Activated CD4-positive, alpha-beta T cell treated with anti-CD3 and anti-CD28 coated beads for 36 hours (primary cell): ENCODE measurements at places on chromosomes 12 and 14.
A peak's percentile ranks its signal among the peaks of the same experiment; 100 is the strongest.

- no peak for DNase-seq
These were observed 41.3 kb upstream of the C12orf71 start for GRCh38 chr12:27123642-27124041.

DNA sequence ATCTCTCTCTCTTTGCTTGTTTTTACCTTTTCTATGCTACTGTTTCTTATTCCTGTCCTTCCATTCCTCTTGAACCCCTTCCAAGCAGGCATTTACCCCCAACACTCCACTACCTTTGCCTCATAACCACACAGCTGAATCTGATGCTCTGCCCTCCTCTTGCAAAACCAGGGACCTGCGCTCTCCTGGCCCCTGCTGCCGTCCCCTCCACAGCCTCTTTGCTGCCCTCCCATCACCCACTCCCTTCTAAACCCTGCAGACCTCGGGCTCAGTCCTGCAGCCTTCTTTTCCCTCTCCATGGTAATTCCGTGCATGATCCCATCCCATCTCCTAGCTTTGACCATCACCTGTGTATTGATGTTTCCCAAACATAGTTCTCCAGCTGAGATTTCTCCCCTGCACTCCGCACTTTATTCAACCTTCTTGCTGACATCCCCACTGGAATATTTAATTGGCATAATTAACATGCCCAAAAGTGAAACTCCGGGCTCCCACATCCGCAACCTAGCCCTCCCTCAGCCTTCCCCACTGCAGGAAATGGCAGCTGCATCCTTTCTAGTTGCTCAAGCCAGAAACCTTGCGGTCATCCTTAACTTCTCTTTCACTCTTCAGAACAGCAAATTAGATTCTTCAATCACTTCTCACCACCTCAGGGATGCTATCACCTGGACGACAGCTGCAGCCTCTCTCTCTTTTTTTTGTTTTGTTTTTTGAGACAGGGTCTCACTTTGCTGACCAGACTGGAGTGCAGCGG is 16.0 kb downstream of the FIGNL2 start:
- DNase-seq, result no peak

DNA sequence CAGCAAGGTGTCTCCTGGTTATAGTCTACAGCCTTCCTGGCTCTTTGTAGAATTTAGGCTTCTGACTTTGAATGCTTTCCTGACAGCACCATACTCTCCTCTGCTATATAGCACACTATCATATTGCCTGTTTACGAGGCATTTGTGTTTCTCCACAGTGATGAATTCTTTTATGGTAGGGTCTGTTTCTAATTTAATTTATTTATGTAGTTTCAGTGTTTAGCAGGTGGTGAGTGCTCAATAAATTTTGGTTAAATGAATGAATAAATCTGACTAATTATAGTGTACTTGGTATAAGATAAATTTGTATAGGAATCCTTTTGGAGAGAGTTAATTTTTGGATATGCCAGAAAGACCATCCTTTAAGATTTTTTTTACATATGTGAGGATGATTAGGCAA is 115.3 kb downstream of the RAD51B start:
- no peak for DNase-seq

DNA sequence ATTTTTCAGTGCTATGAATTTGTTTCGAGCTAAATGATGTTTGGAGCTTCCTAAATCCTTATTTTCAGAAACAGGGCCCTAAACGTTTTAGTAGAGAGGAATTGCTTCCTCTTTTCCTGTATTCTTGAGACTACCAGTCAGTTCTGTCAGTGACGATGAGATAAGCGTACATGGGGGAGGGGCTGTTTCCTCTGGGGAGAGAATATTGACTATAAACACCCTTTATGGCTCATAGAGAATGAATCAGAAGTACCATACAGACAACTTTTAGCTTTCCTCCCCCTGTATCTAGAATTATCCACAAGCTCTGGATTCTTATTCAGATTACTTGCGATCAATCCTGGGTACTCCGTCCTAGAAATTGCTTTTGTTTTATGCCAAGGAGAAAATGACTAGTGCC is 5.1 kb downstream of the TBK1 start:
- peak; percentile 66 for DNase-seq

DNA sequence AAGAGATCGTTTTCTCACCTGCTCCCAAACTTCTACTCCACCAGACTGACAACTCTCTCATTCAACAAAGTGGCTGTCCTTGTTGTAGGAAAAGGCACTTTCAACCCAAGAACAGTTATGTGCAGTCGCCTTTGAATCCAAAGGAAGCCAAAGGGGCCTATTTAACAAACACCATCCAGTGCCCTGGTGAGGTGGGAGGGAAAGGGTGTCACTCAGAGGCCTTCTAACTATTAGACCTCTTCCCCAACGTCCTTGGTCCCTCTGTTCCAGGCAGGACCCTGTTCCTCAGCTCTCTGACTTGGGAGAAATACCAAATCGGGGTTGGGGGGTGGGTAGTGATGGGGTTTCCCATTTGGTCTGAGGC is 3.2 kb downstream of the SIX4 start:
- no peak for DNase-seq

DNA sequence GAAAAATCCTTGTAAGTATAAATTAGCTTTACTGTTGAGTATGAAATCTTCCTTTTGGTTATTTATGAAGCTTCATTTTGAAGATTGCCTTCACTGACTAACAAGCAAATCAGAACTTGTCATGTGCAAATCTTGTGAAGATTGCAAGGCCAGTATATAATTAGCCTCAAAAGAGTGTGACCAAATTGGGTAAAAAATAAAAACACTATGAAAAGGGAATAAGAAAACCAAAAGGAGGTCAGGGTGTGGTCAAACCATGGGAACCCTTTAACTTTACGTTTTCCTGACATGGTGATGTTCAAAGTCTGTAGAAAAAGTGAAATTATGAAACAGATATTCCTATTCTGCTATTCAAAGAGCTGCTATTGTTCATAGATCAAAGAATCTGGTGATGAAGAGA is 230.3 kb downstream of the BCAT1 start:
- DNase-seq, result no peak

DNA sequence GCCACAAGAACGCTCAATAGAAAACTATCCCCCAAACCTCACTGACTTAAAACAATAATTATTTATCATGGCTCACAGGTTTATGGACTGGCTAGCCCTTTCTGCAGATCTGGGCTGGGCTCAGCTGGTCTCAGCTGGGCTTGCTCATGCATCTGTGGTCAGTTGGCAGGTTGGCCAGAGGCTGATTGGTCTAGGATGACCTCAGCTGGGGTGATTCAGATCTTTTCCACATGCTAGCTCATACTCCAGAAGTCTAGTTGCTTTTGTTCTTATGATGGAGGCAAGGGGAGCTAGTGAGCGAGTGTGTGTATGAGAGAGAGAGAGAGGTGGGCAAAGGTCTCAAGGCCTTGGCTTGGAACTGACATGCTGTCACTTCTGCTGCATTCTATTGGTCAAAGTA is 181.2 kb upstream of the NRXN3 start:
- no peak for DNase-seq

- DNase-seq, result no peak
These were observed 2.3 kb downstream of the ARHGEF25 start for GRCh38 chr12:57613427-57614109.

DNA sequence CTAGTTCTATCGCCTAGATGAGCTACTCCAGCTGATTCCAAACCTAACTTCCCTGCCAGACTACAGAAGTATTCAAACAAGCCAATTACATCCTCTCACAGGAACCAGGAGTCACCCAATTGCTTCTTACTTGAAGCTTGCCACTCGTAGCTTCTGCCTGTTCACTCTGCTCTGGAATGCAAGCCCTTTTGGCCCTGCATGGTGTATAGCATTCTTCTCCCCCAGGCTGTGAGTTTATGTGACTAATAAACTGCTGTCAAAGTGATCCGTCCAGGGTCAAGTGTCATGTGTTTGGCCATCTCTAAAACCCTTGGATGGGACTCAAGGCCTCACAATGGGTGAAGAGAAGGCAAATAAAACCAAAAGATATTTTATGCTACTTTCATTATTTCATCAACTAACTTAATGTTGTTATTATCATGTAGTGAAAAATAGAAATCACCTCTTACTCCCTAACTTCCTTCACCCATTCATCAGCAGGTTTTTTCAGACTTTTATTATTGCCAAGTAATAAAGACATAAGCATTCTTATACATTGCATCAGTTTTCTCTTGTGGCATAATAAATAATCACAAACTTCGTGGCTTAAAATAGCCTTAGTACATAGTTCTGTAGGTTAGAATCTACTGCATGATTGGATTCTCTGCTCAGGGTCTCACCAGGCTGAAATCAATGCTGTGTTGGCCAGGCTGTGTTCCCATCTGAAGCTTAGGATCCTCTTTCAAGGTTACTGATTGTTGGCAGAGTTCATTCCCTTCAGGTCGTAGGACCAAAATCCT is 1981.7 kb upstream of the FLRT2 start:
- DNase-seq, result no peak

DNA sequence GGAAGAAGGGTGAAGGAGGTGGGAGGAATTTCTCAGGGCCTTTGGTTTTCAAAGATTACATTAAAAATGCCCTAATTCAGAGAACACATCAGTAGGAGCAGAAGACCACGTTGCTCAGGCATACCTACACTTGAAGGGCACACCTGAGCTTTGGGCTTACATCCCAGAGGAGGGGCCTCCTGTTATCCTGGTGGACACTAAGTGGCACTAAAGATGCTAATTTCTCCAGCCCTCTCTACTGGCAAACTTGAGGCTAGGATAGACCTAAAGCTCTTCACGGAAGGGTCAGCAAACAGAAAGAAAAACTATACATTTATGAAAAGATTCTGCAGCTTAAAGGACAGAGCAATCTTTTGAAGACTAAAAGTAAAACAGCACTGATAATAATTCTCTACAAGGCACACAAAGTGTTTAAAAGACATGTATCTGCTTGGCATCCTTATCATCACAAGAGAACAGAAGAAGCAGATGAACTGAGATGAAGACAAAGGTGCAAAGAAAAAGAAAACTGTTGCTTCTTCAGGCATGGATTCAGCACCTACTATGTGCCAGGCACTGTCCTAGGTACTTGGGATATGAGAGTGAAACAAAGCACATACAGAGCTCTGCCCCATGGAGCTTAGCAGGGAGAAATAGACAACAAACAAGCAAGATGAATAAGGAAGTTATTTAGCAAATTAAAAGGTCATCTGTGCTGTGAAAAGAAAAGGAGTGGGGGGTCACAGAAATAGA is 137.5 kb downstream of the NUAK1 start:
- DNase-seq, result no peak

GRCh38 chr12:67431411-67432020 is 162.4 kb downstream of the CAND1 start:
- no peak for DNase-seq

GRCh38 chr12:121632069-121632970 is 6.0 kb downstream of the ORAI1 start:
- no peak for DNase-seq

DNA sequence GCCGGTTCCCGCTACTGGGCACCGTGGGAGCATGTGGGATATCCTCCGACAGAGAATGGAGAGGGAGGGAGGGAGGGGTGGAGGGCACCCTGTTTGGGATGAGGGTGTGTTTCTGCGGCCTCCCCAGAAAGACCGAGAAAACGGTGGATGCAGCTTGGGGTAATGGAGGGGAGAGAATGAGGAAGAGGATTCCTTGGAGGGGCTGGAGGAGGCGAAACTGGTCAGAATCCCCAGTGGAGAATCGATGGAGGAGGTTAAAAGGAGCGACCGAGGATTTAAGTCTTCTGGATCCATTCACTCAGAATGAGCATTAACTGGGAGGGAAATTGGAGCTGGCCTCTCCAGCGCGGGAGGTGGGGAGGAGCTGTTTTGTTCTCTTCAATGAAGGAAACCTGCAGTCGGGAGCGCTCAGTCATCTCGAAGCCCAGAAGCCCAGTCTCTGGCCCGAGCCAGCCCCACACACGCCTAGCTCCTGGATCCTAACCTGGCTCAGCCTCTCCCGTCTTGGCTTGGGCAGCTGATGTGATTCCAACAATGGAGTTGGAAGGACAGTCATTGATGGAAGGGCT is 581 bp downstream of the ARG2 start:
- DNase-seq, result peak; percentile 36

- no peak for DNase-seq
These were observed 357.7 kb downstream of the BCAT1 start for GRCh38 chr12:24591079-24591626.

DNA sequence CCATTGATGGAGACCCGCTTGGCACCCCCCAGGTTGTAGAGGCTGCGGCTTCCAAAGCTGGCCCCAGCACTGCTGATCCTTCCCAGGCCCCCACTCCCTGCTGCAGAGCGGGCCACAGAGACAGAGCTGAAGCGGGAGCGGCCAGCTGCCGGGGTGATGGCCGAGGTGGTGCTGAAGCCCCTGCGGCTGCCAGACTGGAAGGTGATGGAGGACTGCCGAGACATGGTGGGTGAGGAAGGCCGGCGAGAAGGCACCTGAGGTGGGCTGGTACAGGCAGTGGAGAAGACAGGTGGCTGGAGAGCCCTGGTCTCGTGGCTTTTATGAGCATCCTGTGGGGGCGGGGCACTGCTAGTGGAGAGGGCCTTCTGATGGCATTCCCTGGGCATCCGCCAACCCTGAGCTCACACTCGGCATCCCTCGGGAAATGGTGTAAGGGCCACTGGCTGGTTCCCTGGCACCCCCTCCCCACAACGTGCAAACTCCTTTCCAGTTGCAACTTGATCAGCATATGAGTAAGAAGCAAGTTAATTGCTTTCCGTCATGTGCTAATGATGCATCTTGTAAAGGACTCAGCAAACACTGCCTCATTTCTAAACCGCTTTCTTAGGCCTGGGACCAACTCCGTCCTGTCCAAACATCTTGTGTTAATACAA is at the start of gene KRT75:
Gene KRT75 (minus strand): TSS at position 291 of the 653 bp plus-strand sequence. CDS start 67 bp downstream, at position 224.
- DNase-seq, result no peak

- DNase-seq, result peak; percentile 90
These were observed 5.8 kb downstream of the TMEM253 start for GRCh38 chr14:21106498-21107282.

DNA sequence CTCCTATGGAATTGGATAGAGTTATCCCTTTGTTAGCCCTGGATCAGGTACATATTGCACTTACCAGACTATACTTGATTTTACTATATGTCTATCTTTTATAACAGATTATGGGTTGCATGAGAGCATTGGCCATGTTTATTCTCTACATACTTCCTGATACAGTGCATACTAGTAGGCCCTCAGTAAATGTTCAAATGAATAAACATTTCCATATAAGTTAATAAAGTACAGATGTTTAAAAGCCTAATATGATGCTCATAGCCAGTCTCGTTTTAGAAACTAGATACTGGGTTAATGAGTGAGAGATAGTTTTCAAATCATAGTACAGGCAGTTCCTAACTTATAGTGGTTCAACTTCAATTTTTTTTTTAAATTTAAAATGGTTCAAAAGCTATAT is 39.5 kb upstream of the TOMM20L start:
- DNase-seq, result no peak

- DNase-seq, result no peak
These were observed 116.0 kb upstream of the LHX5 start for GRCh38 chr12:113587720-113588119.

- no peak for DNase-seq
These were observed 420.8 kb downstream of the CCDC91 start for GRCh38 chr12:28611115-28611435.

DNA sequence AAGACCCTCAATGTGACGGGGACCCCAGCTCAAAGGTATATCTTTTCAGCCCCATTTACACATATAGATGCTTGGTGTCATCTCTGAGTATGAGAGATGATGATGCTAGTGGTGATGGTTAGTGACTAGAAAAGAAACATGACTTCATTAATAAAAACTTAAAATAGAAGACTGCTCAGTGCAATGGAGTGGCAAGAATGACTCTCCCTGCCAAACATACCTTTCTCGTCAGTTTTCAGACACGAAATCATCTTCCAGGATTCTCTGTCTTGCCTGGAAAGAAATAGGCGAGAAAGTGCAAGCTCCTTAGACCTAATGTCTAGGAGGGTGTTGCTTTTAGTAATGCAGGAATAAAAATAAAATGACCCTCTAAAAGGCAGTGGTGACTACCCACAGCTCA is 71.7 kb downstream of the TPH2 start:
- DNase-seq, result no peak

- DNase-seq, result peak; percentile 92
These were observed at the start of gene TXNRD1 for GRCh38 chr12:104215638-104216297. TXNRD1 (plus strand) TSS chr12:104215779; CDS start chr12:104215803, 24 bp downstream.
